ENCODE measurements at places on chromosomes 11 and 22.

- no peak for DNase-seq
Observed at GRCh38 chr22:41876275-41876674, 38.6 kb downstream of the SHISA8 start.

GRCh38 chr11:27699242-27699925, 871 bp downstream of the BDNF start:
- no peak for DNase-seq

GRCh38 chr11:45994371-45995341, 72.2 kb downstream of the LARGE2 start:
- no peak for DNase-seq

- DNase-seq, result no peak
Observed at GRCh38 chr11:7638710-7639642, 34.3 kb downstream of the CYB5R2 start.

DNA sequence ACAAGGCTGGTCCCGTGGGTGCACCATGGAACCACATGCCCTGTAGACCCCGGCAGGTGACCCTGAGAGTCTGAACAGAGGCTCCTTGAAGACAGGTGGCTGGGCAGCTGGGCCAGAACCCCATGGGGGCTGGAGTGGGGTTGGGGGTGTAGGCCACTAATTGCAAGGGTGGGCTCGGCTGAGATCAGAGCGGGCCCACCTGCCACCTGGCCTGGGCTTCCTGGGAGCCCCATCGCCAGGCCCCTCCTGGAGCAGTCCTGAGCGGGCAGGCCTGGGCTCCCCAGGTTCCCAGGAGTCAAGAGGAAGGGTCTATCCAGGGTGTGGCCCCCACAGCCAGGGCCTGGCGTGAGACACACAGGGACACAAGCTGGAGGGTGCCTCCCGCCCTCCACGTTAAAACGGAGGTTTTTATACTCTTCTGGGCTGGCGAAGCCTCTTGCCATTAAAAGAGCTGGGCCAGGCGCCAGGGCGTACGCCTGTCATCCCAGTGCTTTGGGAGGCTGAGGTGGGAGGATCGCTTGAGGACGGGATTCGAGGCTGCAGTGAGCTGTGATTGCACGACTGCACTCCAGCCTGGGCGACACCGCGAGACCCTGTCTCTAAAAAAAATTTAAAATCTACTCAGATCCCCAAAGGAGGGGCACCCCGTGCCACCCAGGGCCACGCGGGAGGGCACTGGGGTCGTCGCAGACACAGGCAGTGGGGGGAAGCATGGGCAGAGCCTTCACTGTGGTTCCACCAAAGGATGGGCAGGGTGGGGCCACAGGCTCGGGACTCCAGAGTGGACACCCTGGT, 4.8 kb upstream of the TRABD start:
- DNase-seq, result no peak

GRCh38 chr11:95585069-95585751, 204.4 kb downstream of the FAM76B start:
- DNase-seq, result no peak

DNA sequence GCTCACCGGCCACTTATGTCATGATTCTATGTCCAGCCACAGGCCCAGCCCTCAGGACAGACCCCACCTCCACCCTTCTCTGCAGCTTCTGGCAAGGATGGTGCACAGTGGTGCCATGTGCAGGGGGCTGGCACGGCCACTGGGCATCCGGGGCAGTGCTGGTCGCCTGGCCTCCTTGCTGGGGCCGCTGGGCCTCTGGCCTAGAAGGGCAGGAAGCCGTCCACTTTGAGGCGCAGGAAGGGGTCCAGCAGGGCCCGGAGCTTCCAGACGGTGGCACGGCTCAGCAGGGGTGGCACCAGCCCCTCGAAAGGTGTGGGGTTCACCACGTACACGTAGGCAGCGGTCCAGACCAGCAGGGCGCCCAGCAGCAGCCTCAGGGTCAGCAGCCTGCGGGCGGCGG, 2.4 kb downstream of the CCDC188 start:
- no peak for DNase-seq

GRCh38 chr11:65574811-65575567, 864 bp upstream of the EHBP1L1 start:
- DNase-seq, result no peak

GRCh38 chr11:65113361-65113756, 1.7 kb downstream of the TM7SF2 start:
- DNase-seq, result no peak

GRCh38 chr22:45886540-45886939, 90.4 kb downstream of the WNT7B start:
- no peak for DNase-seq

GRCh38 chr11:102794382-102794781, 3.6 kb downstream of the MMP1 start:
- no peak for DNase-seq

- no peak for DNase-seq
Observed at GRCh38 chr11:69940246-69940610, 121.0 kb upstream of the FGF3 start.

DNA sequence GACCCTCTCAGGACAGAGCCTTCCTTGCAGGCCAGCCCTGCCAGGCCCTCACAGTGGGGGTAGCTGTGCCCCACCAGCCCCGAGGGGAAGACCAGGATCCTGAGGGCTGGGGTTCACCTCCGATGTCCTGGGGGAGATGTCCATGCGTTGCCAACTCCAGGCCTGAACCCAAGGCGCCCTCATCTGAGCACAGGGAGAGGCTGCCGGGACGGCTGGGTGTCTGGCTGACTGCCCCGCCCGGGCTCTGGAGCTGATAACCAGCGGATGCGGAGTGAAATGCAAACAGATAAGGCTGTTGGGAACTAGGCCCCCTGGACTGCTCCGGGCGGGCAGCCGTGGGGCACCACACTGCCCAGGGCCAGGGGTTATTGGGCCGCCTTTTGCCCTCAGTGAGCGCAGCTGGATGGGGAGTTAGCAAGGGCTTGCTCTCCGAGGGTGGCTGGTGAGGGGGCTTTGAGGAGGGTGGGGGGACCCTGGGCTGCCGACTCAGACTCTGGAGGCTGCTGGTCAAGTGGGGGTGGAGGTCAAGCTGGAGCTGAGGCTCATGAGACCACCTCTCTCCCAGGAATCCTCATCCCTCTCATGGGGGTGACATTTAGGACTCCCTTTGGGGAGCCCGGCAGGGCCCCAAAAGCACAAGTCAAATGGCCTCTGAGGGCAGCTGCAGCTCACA, 5.6 kb upstream of the MUC6 start:
- no peak for DNase-seq

DNA sequence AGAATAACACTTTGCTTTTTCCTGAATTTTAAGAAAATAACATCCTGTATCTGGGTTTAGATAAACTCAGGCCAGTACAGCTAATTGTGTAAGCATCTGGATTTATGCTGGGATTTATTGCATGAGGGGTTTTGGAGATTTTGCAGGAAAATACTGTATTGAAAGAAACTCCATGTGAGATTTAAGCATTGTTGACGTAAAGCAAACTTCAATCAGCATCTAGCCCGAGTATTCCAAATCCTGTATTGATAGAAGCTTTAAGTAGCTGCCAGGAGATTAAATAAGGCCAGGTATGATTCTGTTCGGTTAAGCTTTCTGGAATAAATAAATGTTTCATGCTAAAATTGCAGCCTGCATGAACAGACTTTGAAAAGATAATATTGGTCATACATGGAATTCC, 36.3 kb upstream of the LYVE1 start:
- no peak for DNase-seq

DNA sequence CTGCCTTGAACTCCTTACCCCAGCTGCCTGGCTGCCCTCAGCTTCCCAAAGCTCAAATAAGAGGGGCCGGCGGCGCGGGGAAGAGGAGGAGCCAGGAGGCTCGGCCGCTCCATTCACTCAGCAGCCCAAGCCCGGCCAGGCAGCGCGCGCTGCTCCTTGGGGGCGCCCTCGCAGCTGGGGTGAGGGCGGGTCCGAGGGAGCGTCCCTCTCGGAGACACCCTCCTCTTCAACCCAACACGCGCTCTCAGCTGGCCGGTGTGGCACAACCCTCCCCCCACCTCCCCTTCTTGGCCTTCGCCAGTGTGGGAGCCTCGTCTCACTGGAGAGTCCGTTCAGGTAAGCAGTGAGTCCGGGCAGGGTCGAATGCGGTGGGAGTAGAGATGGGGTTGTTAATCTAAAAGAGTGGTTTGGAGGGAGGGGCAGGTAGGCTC, at the start of gene WT1:
Gene WT1 (minus strand): TSS at position 29 of the 431 bp plus-strand sequence.
- DNase-seq, result no peak

All from activated CD8-positive, alpha-beta memory T cell treated with anti-CD3 and anti-CD28 coated beads for 4 hours (primary cell).